ENCODE measurements at places on chromosomes 11 and 22. TPM values are rescaled to one million over a fixed set of nuclear protein-coding genes. Genes with fewer than 3 reads are reported as not detected.

The NTM gene
- not detected for total RNA-seq

The CSNK2A3 gene
- total RNA-seq: 2.5 TPM

The ALG12 gene
- total RNA-seq: 9.4 TPM

The HTR3B gene
- total RNA-seq: not detected

The INSC gene
- 0.07 TPM for total RNA-seq

Measured in A549 treated with Hydrocortisone at 1 μM for 4 hours (cell line).